Spinal cord (tissue), 10 donors: ENCODE measurements at places on chromosomes 5 and 9.

- DNase-seq, result no peak
- H3K4me3 ChIP-seq, result no peak overlapping the region
- H3K27me3 ChIP-seq, result no peaks in the 10 kb centered on the region
- H3K36me3 ChIP-seq, result no peaks in the 10 kb centered on the region
- H3K4me1 ChIP-seq, result peaks cover 27% of the 10 kb centered on the region
Observed at GRCh38 chr5:171523781-171524180, 104.3 kb downstream of the FGF18 start.

DNA sequence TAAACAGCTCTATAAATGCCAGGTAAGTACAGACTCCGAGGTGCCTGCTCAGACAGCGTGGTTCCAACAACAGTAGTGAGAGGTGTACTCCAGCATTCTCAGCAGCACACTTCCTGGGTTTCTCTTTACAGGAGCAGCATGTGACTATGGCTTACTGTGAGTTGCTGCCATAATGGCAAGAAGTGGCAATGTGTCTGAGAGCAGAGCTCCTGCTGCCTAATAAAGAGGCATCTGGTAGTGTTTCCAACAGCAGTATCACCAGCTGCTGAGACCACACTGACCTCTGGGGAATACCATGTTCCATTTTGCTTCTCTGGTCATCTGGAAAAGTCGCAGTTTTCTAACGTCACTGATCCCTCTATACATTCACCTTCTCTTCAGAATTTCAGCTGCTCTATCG lies 398.2 kb downstream of the SLCO4C1 start:
- H3K36me3 ChIP-seq, result no peaks in the 10 kb centered on the region
- no peak overlapping the region for H3K27ac ChIP-seq
- DNase-seq, result no peak
- H3K4me1 ChIP-seq, result no peaks in the 10 kb centered on the region
- no peaks in the 10 kb centered on the region for H3K27me3 ChIP-seq

- H3K27me3 ChIP-seq, result no peaks in the 10 kb centered on the region
- peak overlapping the region; percentile 12 for H3K27ac ChIP-seq
- DNase-seq, result no peak
- no peaks in the 10 kb centered on the region for H3K36me3 ChIP-seq
- H3K4me1 ChIP-seq, result no peaks in the 10 kb centered on the region
Observed at GRCh38 chr5:148739524-148739923, 85.2 kb upstream of the HTR4 start.

GRCh38 chr5:573206-573605 lies 38.9 kb upstream of the CEP72 start:
- DNase-seq, result no peak
- no peak overlapping the region for H3K4me3 ChIP-seq
- no peak overlapping the region for H3K27ac ChIP-seq
- H3K27me3 ChIP-seq, result peaks cover 8% of the 10 kb centered on the region

- peaks cover 39% of the 10 kb centered on the region for H3K36me3 ChIP-seq
- no peak overlapping the region for H3K27ac ChIP-seq
- H3K27me3 ChIP-seq, result no peaks in the 10 kb centered on the region
- H3K4me3 ChIP-seq, result no peak overlapping the region
- DNase-seq, result no peak
Observed at GRCh38 chr5:157303667-157304327, 37.9 kb downstream of the CYFIP2 start.

- peaks cover 66% of the 10 kb centered on the region for H3K36me3 ChIP-seq
- no peak overlapping the region for H3K27ac ChIP-seq
- H3K4me3 ChIP-seq, result no peak overlapping the region
- no peak for DNase-seq
- no peaks in the 10 kb centered on the region for H3K27me3 ChIP-seq
Observed at GRCh38 chr5:151143645-151144044, 13.9 kb downstream of the ANXA6 start.

GRCh38 chr5:68418201-68418600 lies 202.6 kb downstream of the PIK3R1 start:
- H3K36me3 ChIP-seq, result no peaks in the 10 kb centered on the region
- peaks cover 4% of the 10 kb centered on the region for H3K4me1 ChIP-seq
- no peak for DNase-seq
- H3K27me3 ChIP-seq, result no peaks in the 10 kb centered on the region

DNA sequence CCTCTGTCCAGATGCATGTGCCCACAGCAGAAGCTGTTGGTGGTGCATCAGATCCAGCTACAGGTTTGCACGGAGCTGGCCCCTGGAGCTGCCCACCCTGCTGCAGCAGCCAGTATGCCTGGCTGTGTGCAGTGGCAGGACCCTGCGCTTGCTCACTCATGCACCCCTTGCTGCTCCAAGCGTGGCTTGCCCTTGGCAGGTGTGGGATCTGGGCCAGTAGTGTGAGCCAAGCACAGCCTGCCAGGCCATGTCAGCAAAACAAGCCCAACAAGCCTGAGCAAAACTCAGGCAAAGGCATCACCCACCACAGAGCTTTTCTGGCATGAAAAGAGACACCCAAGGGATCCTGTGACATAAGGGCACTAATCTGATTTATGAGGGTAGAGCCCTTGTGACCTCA lies 18.3 kb upstream of the ECPAS start:
- H3K4me3 ChIP-seq, result no peak overlapping the region
- DNase-seq, result no peak
- H3K27me3 ChIP-seq, result no peaks in the 10 kb centered on the region
- H3K36me3 ChIP-seq, result no peaks in the 10 kb centered on the region

DNA sequence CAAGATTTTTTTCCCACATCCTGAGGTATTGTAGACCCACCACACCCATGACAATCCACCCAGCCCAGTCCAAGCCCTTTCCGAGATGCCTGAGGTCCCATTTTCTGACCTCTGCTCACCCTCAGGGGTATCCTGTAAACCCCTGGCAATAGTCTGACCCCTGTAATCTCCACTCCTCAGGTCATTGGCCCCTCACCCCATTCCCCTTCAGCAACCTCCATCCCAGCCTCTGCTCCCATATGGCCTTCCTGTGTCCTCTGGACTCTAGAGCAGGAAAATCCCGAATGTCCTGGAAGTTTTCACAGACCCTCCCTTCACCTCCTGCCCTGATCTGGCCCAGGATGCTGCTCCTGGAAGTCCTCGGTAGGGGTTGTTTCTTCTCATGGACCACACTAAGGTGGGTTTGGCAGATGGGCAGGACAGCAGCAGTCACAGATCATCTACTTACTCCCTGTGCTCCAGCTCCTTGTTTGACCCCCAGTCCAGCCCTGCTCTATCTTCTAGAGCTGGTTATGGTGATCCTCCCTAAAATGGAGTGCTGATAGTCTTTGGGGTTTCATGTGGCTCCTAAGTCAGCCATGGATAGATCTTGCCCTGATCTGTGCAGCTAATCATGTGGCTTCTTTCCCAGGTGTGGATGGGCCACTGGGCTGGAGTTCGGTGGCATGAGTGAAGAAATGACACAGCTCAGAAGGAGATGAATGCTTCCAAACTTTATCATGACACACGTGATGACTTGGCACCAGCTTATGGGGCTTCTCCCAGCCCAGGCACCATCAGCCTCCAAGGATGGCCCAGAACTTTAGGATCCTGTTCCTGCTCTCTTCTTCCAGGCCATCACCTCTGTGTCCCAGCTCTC lies 12.0 kb upstream of the ACSL6 start:
- no peak overlapping the region for H3K27ac ChIP-seq
- H3K4me1 ChIP-seq, result peaks cover 3% of the 10 kb centered on the region
- H3K36me3 ChIP-seq, result no peaks in the 10 kb centered on the region
- DNase-seq, result no peak
- H3K27me3 ChIP-seq, result no peaks in the 10 kb centered on the region
- H3K4me3 ChIP-seq, result no peak overlapping the region

- peaks cover 5% of the 10 kb centered on the region for H3K4me1 ChIP-seq
- peaks cover 13% of the 10 kb centered on the region for H3K36me3 ChIP-seq
- H3K4me3 ChIP-seq, result no peak overlapping the region
- no peak for DNase-seq
Observed at GRCh38 chr5:68279984-68280383, 64.4 kb downstream of the PIK3R1 start.

DNA sequence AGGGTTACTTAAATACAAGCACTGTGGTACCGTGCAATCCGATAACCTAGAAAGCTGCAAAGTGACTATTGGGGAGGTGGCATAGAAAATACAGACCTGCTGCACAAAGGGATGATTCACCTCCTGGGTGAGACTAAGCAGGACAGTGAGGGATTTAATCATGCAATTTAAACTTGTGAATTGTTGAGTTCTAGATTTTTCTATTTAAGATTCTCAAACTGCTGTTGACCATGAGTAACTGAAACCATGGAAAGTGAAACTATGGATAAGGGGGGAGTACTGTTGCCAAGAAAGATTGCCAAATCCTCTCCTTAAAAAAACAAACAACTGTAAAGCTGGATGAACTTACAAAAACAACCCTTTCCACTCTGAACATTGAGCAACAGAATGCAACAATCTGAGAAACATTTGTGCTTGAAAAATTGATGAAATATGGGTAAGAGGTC lies 61.5 kb upstream of the NUDT12 start:
- no peaks in the 10 kb centered on the region for H3K36me3 ChIP-seq
- H3K4me3 ChIP-seq, result no peak overlapping the region
- no peak for DNase-seq

GRCh38 chr5:53820119-53820801 lies 259.8 kb downstream of the NDUFS4 start:
- no peak overlapping the region for H3K4me3 ChIP-seq
- no peaks in the 10 kb centered on the region for H3K36me3 ChIP-seq
- H3K4me1 ChIP-seq, result no peaks in the 10 kb centered on the region
- no peak overlapping the region for H3K27ac ChIP-seq

DNA sequence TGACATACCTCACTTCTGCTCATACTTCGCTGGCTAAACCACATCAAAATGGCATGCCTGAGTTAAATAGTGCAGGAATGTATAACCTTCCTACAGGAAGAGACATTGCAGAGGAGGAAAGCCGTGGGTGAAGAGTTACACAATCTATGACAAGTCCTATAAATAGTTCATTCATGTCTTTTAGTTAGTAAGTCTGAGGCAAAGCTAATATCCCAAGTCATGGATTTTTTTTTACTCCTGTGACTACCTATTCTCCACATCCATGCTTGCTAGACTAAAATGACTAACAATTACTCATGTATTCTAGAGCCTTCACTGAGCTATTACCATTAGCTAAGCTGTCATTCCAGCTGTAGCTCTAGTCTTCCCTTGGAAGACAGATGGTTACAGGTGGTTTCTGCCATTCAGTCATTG lies 391.3 kb downstream of the NR2F1-AS1 start:
- no peak for DNase-seq
- no peak overlapping the region for H3K4me3 ChIP-seq
- no peak overlapping the region for H3K27ac ChIP-seq
- no peaks in the 10 kb centered on the region for H3K36me3 ChIP-seq
